Spleen (tissue), 13 donors: ENCODE measurements at places on chromosomes 1 and 21.

DNA sequence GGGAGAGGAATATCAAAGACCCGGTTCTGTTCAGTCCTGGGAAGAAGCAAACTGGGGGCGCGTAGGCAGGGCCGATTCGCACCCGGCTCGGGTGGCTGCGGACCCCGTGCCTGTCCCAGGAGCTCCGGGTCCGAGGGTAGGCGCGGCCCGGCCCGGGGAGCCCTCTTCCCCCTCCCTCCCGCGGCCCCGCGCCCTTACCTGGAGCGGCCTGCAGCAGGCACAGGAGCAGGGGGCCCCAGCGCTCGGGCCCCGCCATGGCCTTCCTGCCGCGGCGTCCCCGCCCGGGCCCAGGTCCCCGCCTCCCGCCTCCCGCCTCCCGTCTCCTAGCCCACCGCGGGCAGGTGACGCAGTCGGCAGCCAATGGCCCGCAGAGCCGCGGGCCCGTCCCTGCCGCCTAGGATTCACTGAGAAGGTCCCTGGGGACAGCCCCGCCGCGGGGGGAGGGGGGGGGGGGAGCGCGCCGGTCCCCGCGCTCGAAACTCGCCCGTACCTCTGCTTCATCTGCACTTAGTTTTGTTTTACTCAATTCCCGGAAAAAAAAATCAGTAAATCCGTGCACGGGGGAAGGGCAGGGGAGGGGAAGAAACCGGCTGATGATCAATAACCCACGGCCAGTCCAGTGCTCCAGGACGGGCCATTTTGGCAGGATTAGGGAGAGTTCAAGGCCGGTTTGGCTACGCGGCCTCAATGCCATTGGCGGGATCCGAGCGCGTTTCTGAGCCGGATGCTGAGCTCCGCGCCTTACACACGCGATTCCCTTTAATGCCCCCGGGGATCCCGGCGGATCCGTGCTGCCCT, at the start of gene IFNLR1:
Gene IFNLR1, minus strand, starts transcription at position 297 of the 798 bp plus-strand sequence. Its CDS starts 41 bp downstream, at position 256.
- DNase-seq: peak; percentile 94

GRCh38 chr1:54070171-54070837, 16.9 kb downstream of the TCEANC2 start:
- no peak for DNase-seq

- DNase-seq: no peak
Observed at GRCh38 chr1:224106568-224107281, 7.2 kb upstream of the FBXO28 start.

- DNase-seq: no peak
Observed at GRCh38 chr1:210910020-210910575, 223.8 kb downstream of the KCNH1 start.

DNA sequence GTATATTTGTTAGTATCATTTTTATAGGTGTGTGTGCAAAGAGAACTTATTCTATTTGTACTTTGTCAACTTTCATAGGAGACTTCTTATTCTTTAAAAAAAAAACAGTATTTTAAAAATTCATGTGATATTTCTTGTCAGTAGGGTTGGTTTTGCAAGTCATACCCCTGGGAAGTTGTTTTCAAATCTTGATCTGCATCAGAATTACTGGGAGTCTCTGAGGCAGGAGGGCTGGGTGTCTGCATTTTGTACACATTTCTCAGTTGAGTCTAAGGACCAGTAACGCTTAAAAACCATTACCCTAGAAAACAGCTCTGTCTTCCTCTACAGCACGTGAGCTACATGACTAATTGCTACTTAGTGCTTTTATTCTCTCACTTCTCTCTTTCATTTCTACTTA, 76.0 kb upstream of the CTTNBP2NL start:
- no peak for DNase-seq

- DNase-seq: no peak
Observed at GRCh38 chr21:31804008-31804394, 68.8 kb upstream of the HUNK start.
